Cortex of kidney (tissue), 1 donor: ENCODE measurements at places on chromosomes 1 and 21.

- no peak for DNase-seq
Measured at GRCh38 chr1:239717097-239717917, 330.9 kb downstream of the CHRM3 start.

GRCh38 chr1:59156051-59156450 is 140.8 kb upstream of the FGGY start:
- DNase-seq, result no peak

DNA sequence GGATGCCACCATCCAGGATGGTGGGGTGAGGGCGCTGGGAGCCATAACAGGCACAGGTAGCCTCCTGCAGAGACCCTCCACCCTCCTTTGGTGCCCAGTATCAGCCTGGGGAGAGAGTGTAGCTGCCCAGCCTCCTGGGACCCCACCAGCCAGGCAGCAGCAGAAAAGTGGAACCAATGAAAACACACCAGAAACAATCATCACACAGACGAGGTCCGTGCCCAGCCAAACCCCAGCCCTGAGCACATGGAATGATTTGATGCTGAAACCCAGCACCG is 285.1 kb downstream of the PTPRU start:
- DNase-seq, result no peak

DNA sequence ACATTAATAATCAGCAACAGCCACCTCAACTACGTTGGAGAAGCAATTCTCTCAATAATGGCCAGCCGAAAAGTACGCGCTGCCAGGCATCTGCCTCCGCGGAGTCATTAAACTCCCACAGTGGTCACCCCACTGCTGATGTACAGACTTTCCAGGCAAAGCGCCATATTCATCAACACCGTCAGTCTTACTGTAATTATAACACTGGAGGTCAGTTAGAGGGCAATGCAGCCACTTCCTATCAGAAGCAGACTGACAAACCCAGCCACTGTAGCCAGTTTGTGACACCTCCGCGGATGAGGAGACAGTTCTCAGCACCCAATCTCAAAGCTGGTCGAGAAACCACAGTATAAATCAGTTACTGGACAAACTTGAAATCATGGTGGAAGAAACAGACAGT is 93.9 kb downstream of the KIF1B start:
- DNase-seq, result no peak

GRCh38 chr1:162373541-162374260 is 3.0 kb downstream of the SPATA46 start:
- no peak for DNase-seq

DNA sequence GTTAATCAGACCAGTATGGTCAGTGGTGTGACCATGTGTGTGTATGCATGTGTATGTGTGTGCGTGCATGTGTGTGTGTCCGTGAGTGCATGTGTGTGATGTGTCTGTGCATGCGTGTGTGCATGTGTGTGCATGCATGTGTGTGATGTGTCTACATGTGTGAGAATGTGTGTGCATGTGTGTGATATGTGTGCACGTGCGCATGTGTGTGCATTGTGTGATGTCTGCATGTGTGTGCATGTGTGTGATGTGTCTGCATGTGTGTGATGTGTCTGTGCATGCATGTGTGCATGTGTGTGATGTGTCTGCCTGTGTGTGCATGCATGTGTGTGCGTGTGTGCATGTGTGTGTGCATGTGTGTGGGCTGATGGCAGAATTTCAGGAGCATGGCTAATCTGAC is 58.2 kb downstream of the SIK1 start:
- DNase-seq, result no peak

DNA sequence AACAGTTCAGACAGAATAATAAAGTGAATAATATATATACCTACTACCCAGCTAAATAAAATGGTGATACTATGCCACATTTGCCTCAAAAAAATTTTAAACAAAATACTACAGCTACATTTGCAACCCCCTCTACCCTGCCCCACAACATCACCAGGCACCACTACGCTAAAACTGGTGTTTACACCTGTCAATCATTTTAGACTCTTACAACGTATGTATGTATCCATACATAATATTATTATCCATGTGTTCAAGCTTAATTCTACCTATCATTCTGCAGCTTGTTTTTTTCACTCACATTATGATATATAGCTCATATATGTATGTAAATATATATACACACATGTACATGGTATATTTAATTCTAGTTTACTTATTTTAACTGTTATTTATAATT is 62.5 kb downstream of the NIBAN1 start:
- no peak for DNase-seq

GRCh38 chr1:53765657-53766056 is 26.7 kb upstream of the GLIS1 start:
- DNase-seq, result no peak

GRCh38 chr1:155884031-155884960 is 24.9 kb downstream of the SYT11 start:
- no peak for DNase-seq

DNA sequence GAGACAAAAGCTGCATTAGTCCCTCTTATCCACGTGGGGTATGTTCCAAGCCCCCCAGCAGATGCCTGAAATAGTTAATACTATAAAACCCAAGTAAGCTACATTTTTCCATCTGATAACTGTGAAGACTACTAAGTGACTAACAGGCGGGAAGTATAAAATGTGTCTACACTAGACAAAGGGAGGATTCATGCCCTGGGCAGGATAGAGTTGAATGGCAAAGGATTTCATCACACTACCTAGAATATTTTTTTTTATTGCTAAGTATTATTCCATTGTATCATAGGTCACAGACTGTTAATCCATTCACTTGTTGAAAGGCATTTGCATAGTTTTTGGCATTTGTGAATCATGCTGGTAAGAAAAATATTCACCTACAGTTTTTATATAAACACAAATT is 26.4 kb upstream of the CFHR4 start:
- no peak for DNase-seq

GRCh38 chr1:183734543-183735036 is 70.3 kb upstream of the RGL1 start:
- DNase-seq, result no peak

DNA sequence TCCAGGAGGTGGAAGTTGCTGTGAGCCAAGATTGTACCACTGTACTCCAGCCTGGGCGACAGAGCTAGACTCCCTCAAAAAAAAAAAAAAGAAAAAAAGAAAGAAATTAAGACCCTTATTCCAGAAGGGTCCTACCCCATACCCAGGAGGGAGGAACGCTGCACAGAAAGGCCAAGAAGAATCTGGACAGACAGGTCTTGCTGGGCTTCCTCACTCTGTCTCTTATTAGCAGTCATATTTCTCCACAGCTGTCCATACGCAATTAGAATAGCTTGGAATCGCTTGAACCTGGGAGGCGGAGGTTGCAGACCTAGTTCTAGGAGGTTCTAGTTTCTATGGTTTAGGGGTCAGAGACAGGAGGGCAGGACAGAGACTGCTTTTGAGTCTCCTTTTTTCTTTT is 3.2 kb upstream of the PAQR7 start:
- DNase-seq, result no peak

GRCh38 chr1:208113011-208113410 is 131.2 kb downstream of the PLXNA2 start:
- DNase-seq, result no peak

- no peak for DNase-seq
Measured at GRCh38 chr1:232754930-232755329, 50.3 kb upstream of the MAP10 start.

GRCh38 chr1:93993731-93994130 is 84.5 kb upstream of the GCLM start:
- no peak for DNase-seq

DNA sequence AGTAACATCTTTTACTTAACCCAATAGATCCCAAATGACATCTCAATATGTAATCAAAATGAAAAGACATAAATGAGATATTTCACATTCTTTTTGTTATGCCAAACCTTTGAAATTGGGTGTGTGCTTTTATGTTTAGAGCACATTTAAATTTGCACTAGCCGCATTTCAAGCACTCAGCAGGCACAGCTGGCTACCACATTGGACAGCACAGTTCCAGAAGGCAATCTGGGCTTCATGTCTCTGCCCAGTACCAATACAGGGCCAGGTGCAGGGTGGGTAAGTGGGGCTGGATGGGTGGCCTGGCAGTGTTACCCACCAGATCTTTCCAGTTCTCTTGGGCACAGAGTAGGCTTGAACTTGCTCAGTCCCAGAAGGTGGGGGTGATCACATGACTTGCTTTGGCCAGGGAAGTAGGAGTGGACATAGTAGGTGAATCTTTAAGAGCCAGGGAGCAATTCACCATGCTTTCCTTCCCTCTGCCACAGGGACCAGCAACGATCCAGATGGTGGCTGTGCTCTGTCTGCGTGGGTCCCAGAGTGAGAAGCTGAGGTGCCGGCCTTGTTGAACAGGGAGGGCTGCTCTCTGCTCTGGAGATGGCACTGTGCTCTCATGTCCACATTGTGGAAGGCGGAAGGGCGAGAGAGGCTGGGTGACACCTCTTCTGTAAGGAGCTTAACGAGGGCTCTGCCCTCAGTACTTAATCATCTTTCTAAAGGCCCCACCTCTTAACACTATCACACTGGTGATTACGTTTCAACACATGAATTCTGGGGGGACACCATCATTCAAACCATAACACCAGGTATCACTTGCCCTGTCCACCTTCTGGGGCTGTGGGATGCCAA is 261.4 kb downstream of the GRIK3 start:
- no peak for DNase-seq

DNA sequence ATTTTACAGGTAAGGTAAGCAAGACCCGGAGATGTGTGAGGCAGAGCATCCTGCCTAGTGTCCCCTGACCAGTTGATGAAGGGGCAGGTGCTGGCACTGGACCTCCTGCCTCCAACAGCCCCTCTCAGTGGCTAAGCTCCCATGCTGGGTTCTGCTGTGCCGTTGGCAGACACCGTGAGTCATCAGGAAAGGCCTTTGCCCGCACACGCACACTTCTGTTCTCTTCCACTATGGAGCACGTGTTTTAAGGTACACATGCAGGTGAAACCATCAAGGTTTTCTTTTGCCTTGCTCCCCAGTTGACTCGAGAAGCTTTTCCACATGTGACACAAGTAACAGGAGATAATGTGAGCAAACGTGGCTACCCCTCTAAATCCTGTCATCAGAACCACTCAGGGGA is 207.9 kb downstream of the RRAGC start:
- no peak for DNase-seq

- DNase-seq, result no peak
Measured at GRCh38 chr1:53325326-53326087, 2.4 kb downstream of the LRP8 start.

DNA sequence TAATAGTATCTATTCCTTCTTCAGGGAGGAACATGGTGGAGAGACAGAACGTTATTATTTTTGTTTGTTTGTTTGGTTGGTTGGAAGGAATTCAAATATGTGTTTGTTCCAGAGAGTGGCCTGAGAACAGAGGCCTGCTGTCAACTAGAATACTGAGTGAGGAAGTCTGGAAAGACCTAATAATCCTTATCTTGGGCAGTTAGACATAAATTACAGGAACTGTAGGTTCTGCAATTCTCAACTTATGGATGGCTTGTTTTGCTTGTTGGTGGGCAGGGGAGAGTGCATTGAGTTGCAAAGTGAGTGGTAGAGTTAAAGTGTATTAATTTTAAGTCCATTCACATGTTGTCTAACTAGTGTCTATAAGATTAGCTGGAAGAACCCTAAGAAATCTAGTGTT is 197.6 kb downstream of the BACH1 start:
- DNase-seq, result no peak

- DNase-seq, result no peak
Measured at GRCh38 chr21:41374867-41375533, 13.2 kb downstream of the MX2 start.

GRCh38 chr21:43467785-43468184 is 40.9 kb upstream of the SIK1 start:
- DNase-seq, result no peak

DNA sequence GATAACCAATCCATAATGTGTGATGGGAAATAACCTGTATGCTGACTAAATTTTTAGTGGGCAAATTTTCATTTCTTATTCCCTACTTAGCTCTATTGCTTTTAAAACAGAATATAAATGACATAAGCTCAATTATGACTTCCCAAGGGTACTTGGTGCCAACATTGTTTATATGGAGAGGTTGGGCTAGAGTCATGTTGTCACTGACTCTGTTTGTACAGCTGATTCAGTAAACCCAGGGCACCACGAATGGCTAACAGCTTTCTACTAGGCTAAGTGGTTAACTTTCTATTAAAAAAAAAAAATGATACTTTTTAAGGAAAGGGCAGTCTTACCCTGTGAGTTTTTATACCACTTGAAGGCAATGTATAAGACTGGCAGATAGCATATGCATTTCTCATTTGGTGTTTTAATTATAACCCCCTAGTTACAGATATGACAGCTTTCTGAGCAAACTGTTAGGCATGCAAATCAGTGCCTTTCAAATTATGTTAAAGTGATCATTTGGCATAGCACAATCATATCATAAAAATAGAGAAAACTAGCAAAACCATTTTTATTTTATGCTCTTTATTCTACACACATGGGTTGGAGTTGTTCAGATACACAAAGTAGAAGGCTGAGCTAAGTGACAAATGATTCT is 147.1 kb downstream of the DNM3 start:
- no peak for DNase-seq

GRCh38 chr21:44433791-44434567 is 21.3 kb upstream of the LRRC3 start:
- DNase-seq, result no peak

DNA sequence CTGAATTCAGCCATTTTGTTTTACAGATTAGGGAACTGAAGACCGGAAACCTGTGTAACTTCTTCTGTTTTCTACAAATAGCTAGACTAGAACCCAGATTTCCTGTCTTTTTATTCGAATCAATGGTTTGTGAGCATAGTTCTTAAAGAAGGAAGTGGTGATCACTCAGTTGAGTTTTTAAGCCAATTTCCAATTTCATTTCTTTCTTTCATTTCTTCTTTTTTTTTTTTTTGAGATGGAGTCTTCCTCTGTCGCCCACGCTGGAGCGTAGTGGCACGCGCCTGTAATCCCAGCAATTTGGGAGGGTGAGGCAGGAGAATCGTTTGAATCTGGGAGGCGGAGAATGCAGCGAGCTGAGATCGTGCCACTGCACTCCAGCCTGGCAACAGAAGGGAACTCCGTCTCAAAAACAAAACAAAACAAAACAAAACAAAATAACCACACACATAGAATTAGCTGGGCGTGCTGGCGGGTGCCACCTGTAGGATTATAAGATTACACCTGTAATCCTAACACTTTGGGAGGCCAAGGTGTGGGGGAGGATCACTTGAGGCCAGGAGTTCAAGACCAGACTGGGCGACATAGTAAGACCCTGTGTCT is 3.0 kb upstream of the MDM4 start:
- no peak for DNase-seq

DNA sequence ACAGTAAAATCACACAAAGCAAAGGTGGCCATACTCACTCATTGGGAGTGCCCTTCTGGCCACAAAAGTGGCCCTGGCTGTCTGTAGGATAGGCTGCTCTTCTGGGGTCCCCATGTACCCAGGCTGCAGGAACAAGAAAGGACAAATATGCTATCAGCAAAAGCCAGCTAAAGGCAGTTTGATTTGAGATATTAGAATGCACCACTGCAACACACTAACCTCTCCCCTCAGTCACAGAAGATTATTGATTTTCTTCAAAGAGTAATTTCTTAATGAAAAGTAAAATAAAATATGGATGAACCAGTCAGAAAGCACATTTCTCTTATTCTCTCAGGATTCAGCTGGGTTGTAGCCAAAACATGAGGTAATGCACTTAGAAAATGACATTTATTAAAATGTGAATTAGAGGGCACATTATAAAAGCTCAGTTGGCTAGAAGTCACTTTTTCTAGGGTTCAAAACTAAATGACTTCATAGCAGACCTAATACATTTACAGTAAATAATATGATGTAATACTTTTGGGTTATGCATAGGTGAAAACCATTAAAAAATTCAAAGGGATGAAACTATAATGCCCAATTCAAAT is 140.8 kb downstream of the LHX8 start:
- DNase-seq, result no peak

- DNase-seq, result no peak
Measured at GRCh38 chr1:22872981-22873664, 99.5 kb downstream of the LACTBL1 start.

GRCh38 chr21:39073717-39074116 is 109.5 kb downstream of the PSMG1 start:
- DNase-seq, result no peak
